ENCODE measurements at places on chromosomes 3 and 15.

DNA sequence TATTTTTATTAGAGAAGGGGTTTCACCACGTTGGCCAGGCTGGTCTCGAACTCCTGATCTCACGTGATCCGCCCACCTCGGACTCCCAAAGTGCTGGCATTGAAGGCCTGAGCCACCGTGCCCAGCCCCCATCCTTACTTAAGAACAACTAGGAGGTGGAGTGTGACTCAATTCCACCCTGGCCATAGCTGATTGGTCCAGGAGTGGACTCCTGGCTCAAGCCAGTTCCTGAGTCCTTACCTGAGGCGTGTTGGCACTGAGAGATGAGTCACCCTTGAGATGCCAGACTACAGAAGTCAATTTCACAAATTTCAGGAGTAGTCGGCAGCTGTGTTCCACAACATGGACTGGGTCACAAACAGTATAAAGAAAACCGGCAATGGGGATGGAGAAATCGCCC, 124.2 kb downstream of the SHQ1 start:
- DNase-seq: no peak

DNA sequence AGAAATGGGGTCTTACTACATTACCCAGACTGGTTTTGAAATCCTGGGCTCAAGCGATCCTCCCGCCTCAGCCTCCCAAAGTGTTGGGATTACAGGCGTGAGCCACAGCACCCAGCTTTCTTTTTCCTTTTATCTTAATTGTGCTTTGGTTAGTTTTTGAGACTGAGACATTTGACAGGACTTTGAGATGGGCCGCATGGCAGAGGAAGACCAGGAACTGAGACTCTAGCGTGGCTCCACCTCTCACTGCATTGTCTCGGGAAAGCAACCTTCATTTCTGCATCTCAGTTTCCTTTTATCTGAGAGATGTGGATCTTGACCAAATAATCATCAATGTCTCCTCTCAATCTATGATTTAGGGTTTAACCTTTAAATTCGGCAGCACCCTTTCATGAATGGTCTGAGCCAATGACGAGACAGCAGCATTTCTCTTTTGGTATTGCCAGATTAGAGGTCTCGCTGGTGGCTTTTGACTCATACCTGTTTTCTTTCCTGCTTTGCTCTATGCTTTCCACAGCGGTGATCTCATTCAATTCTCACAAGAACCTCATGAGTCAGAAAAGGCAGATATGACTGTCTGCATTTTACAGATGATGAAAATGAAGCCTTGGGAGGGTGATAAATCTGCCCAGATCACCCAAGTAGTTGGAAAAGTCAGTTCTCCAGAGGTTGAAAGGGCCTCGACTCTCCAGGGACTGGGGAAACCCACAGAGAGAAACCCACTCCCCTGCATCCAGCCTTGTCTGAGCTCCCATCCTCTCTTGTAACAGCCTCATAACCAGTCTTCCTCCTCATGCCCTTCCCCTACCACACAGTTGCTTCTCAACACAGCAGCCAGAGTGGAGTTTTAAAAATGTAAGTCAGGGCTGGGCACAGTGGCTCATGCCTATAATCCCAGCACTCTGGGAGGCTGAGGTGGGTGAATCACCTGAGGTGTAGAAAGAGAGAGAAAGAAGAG, 84.8 kb upstream of the FOXB1 start:
- DNase-seq: no peak

DNA sequence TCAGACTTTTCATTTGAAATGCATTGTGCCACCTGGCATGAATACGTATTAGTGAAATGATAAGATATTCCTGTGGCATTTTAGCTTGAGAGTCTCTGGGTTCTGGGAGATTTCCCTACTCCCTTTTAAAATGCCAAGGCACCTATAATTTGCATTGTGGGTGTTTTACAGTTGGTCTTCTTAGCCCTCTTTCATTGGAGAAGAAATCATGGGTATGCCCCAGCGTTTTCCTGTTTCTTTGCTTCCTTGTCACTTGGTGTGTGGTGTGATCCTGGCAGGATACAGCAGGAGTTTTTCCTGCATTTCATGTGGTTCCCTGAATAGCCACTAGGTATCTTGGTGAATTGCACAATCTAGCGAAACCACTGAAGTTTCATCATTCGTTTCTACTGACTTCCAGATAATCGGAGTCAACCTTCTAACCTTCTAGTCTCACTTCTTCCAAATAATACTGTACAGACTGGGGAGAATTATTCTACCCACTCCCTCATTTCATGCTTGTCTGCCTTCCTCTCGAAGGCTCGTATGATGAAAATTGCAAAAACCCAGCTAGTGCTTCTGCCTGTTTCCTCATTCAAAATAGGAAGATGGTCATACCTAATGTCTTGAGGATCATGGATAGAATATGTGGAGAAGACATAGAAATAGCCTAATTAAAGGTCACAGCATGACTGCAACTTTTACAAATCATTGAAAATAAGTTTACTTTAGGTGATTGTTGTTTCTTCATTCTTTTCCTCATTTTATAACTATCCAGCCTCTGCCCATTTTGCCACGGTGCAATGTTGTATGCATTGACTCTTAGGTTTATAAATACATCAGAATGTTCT, 2.6 kb downstream of the BHLHE40 start:
- peak; percentile 69 for DNase-seq

- peak; percentile 37 for DNase-seq
Measured at GRCh38 chr3:14791343-14791945, 27.3 kb upstream of the FGD5 start.
